Fibroblast of skin of scalp (primary cell): ENCODE measurements at places on chromosomes 7 and 10.

- no peak for DNase-seq
Measured at GRCh38 chr7:152591976-152592375, 84.0 kb downstream of the XRCC2 start.

DNA sequence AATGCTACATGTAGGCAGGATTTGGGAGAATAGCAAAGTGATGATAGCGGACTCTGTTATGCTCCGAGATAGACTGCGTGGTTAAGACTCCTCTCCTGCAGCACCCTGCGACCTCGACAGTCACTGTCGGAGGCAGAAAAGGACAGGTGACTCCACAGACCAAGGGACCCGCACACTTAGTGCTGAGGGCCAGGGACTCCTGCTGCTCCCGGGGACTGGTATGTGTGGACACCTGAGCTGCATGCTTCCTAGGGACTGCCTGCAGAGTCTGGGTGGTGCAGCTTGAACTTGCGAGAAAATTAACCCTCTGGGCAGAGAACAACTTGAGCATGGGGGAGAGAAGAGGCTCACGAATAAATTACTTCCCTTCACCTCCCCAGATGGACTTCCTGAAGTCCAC, 407.1 kb upstream of the PFKP start:
- DNase-seq, result no peak

DNA sequence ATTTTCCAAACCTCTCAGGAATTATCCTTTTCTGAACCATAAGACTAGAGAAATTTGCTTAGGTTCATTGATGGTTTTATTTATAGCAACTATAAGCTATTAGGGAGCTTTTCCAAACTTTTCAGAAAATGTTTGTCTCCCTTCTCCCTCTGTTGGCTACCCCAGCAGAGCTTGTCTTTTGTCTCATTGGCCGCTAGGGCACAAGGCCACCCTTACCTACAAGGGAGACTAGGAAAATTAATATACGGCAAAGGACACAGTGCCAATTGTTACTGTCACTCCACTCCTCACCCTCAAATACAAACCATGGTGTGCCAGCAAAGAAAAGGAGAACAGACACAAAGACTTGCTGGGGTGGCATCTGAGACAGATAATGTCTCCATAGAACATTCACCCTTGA, 471.4 kb downstream of the XPNPEP1 start:
- DNase-seq, result no peak

DNA sequence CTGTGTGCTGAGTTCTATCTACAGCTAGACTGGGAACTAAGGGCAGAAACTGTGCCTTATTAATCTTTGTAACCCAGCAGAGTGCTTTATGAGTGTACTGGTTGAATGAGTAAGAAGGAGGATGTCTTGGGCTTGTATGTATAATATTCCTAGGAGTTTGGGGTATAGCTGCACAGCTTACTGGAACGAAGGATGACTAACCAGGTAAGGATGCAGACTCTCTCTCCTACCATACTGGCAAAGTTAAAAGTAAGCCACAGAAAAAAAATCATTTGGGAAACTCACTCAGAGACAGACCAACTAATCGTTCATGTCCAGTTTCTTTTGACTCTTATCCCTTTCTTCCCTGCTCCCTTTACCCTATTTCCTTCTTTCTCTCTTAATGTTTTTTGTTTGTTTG, 1.4 kb upstream of the DHTKD1 start:
- DNase-seq, result peak; percentile 54

- no peak for DNase-seq
Measured at GRCh38 chr10:78821052-78821451, 247.7 kb upstream of the ZMIZ1 start.

DNA sequence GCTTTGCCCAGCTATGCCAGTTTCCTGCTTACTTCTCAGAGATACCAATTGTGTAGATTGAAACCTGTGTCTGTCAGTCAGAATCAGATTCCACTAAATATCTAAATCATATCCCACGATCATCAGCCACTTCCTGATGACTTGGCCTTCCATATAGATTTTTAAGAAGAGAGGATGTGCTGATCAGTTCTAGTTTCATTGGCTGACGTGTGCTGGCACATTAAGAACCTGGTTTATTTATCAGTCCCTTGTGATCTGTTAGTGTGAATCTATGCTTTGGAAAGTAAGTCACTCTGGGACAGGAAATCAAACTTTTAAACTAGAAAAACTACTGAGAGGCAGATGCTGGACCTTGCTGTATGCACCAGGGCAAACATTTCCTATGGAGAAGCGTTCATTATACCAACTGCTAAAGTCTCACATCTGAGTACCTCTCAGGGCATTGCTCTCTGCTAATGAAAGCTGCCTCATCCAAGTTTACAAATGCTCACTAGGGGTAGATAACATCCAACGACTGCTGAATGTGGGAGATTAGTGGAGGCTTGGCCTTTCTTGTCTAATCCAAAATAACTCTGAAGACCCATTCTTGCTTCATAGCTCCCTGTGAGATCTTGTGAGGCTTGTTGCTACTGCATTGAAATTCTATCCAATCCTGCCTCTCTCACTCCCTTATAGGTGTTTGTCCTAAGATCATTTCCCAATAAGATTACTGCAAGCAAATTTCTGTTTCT, 109.1 kb downstream of the ARL4A start:
- no peak for DNase-seq

DNA sequence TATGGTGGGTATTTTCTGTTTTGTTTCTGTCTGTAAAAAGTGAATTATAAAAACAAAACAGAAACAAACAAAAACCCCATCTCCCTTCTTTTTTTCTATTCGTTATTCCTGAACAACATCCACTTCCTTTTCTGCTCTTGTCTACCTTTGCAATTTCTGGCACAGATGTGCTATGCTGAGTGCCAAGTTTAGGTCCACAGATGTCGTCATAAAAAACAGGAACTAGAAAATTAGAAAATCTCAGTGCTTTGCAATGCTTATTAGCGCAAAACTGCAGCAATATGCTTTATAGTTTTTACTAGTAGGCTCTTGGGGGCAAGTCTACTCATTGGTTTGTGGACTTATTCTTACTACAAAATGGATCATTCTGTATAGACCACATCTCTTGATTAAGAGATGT, 94.2 kb upstream of the PRKCQ start:
- DNase-seq, result no peak

- DNase-seq, result no peak
Measured at GRCh38 chr7:106290319-106290718, 5.5 kb upstream of the NAMPT start.

GRCh38 chr10:97711640-97712572, 1.6 kb upstream of the MARVELD1 start:
- DNase-seq, result no peak

- no peak for DNase-seq
Measured at GRCh38 chr7:141874787-141875186, 33.5 kb upstream of the PRSS37 start.

DNA sequence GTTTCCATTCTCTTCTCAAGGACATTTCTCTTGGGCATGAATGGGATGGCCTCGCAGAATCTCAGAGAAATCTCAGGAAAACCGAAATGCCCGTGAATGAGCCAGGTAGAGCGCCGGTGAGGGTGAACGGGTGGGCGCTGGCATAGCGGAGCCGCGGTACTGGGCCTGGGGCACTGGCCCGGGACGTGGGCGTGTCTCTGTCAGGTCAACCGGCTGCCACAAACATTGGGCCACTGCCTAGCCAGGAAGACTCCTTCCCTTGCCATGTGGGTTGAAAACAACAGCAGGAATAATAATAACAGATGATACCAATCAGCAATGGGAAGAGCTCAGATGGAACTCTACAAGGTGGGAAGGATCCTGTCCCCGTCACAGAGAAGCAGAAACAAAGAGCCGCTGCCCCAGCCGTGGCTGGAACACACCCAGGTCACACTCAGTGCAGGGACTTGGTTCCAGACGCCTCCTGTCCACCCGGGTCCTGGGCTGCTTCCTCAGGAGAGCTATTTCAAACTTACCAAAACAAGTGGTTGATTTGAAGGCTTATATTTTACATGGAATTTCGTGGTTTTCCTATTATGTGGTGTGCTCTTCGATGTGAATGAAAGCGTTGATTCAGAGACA, 51.1 kb upstream of the EBF3 start:
- DNase-seq, result no peak

GRCh38 chr10:780536-781524, 91.4 kb upstream of the DIP2C start:
- DNase-seq, result no peak

- DNase-seq, result no peak
Measured at GRCh38 chr10:108757946-108758345, 1165.4 kb downstream of the XPNPEP1 start.

DNA sequence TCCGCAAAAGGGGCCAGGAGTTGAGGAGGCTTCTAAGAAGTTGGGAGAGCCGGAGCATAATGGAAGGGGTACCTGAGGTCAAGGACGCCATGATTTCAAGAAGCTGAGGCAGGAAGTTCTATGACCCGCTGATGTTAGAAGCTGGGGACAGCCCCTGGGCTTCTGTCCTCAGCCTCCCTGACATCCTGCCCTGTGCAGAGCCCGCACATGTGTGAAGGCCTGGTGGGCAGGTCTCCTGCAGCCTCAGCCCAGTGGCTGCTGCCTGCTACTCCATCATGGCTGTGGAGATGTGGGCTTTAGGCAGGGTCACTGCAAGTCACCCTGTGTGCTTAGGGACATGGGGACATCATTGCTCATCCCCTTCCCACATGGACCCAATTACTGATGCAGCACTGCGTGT, 53.8 kb upstream of the PCBD1 start:
- no peak for DNase-seq

- no peak for DNase-seq
Measured at GRCh38 chr7:50791363-50791937, 8.8 kb upstream of the GRB10 start.

- DNase-seq, result no peak
Measured at GRCh38 chr7:83695128-83695960, 46.4 kb upstream of the SEMA3E start.

DNA sequence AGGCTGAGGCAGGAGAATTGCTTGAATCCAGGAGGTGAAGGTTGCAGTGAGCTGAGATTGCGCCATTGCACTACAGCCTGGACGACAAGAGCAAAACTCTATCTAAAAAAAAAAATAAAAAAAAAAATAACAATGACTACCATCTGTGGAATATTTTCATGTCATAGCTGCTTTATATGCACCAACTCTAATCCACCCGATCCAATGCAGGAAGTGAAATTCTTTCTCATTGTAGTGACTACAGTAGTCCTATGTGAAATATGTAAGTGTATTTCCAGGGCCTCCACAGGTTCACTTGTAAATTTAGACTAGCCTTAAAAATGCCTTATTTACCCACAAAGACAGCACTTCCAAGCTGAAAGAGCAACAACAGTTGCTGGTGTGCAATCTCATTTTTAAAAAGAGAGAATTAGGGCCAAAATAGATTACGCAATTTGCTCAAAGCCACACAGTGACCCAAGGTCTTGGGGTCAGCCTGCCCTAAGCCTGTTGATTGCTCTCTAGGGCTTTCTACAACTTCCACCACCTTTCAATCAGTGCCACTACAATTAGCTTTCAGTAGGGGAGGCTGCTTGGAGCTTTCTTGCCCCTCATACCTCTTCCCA, 25.8 kb upstream of the EGFR start:
- peak; percentile 18 for DNase-seq

GRCh38 chr7:5139998-5140397, 50.0 kb upstream of the WIPI2 start:
- peak; percentile 6 for DNase-seq

- DNase-seq, result no peak
Measured at GRCh38 chr7:8751557-8752231, 318.3 kb downstream of the NXPH1 start.

DNA sequence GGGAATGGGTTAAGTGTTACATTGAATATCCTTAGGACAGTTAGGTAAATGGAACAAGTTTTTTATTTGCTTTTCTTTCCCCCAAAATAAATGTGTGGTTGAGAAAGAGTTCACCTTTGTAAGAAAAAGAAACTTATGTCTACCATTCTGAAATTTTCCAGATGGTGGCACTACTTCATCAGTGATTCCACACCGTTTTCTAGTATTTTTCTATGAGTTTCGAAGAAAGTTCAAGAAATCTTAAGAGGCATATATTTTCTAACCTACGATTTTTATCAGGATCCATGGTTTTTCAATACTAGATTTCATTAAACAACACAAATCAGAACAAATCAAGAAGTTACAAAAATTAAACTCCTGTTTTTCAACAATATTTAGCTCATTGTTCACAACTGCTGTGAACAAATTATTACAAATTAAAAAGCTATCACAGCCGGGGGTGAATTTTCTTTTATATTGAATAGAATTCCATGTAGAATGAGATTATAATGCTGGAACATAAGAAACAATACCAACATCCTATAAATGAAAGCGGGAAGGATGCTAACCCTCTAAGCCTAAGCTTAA, 163.1 kb upstream of the NPVF start:
- peak; percentile 35 for DNase-seq

DNA sequence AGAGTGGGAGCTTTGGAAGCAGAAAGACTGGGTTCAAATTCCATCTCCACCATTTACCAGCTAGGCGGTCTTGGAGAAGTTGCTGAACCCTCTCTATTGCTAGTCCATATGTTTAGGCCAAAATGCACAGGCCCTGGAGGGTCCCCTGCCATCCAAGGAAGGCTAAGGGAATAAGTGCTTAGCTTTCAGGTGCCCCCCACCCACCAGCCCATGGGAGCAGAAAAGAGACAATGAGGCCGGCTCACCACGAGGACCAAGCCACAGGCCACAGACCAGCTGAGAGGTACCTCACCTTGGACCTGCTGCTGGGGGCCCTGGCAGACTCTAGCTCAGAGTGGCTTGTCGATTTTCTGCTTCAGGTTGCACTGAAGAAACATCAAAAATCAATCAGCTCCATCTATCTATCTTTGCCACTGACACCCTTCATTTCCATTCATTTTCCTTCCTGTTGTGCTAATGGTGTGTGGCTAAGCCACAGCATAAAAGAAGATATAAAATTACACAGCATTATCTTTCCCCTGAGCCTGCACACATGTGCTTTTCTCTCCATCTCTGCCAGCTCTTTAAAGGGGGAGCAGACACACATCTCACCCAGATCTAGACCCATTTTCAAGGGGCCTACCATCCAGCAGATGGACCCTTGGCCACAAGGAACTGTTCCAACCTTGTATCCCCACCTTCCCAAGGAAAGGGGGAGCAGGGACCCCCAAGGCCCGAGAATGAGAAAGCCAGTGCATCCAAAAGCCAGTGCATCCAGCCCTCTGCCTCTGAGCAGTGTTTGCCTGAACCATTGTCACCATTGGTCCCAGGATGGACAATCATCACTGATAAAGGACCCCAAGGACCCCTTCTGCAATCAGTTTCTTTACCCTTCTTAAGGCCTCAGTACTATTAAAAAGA, 65.4 kb downstream of the GRID1 start:
- DNase-seq, result no peak

- DNase-seq, result no peak
Measured at GRCh38 chr10:113226831-113227445, 276.9 kb downstream of the TCF7L2 start.

DNA sequence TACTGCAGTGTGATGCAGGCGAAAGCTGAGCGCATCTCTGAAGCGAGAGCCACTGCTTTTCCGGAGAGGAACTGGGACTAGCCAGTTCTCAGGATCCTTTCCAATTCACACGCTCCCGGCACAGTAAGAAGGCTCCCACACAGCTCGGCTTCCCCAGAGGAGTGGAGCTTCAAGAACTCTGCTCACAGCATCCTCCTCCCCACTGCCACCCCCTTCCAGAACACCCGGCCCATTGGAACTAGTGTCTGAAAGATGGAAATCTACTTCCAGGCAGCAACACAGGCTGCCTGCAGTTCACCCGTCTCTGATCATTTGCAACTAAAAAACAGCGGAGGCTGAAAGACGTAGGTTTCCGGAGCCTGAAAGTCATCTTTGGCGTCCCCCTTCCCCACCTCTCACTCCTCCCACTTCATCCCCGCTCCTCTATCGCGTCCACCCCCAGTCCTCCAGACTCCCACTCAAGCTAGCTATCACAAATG, at the start of gene DGKB:
Gene DGKB, minus strand, starts transcription at position 163 of the 479 bp plus-strand sequence.
- peak; percentile 26 for DNase-seq

- no peak for DNase-seq
Measured at GRCh38 chr10:73836427-73836980, 25.1 kb upstream of the NDST2 start.
